ENCODE measurements at places on chromosomes 16 and 17.

DNA sequence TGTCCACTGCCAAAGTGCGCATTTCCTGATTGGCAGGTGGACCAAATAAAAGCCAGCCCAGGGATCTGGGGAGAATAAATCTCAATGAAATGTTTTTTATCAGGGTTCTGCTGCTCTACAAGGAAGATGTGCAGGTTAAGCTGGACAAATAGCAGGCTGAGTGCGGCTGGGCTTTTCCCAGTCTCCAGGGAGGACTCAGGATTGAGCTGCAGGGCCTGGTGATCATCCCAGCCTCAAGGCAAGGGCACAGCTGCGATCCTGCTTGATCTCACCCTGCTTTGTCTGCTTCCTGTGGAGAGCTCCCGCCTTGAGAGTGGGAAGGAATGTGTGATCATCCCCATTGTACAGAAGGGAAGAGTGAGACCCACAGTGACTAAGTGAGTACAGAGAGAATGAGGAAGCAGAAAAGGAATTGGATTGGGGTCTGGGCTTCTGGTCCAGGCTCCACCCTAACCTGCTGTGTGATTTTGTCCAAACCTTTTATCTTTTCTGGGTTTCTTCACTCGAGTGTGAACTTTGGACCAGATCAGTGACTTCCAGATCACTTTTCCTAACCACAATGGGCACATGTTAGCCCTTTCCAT, 75.3 kb upstream of the CRHR1 start:
- DNase-seq = no peak

GRCh38 chr16:10594312-10594950, 14.0 kb upstream of the EMP2 start:
- no peak for DNase-seq

- DNase-seq = no peak
Measured at GRCh38 chr17:79574108-79574507, 36.7 kb downstream of the RBFOX3 start.

DNA sequence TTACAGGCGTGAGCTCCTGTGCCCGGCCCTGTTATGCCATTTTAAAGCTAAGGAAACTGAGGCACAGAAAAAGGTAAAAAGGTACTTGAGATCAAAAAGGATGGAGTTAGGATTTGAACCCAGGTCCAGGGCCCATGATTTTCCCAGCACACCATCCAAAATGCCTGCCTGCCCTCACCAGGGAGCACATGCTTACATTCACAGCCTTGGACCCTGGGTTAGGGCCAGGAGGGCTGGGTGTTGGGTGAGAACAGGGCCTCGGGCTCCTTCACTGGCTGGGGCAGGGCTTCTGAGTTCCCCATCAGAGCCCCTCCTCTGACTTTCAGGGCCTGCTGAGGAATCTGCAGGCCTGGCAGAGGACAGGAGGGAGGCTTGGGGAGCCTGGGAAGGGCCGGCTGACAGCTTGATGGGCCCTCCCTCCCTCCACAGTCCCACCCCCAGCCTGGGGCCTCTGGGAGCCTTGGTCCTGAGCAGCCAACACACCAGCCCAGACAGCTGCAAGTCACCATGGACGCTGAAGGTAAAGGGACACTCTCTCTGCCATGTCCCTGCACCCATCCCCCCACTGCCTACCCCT, at the start of gene QPRT:
QPRT (plus strand) TSS at position 490 of the 577 bp plus-strand sequence; CDS start at position 508, 18 bp downstream.
- no peak for DNase-seq

DNA sequence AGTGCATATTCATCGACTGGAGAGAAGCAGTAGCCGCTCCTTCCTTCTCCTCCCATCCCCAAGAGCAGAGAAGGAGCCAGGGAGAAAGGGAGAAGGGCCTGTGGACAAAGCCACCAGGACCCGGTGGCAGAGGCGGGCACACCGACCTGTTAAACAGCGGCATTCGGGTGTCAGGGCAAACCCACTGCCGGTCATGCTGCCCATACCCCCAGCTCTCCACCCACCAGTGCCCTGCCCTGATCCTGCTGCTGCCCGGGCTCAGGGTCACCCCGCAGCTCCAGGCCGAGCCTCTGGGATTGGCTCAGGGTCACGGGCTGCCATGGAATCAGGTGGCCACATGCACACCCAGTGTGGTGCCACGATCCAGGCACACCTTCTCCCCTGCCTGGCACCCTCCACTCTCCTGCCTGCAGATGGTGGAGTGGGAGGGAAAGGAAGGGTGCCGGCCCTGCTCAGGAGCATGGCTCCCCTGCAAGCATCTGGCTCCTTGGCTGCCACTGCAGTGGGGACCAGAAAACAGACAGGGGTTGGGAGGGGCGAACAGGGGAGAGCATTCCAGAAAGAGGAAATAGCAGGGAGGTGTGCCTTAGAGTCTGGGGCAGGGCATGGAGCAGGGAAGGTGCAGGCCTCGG, 18.3 kb upstream of the RASD1 start:
- DNase-seq = no peak

- DNase-seq = no peak
Measured at GRCh38 chr16:10039220-10040096, 142.8 kb downstream of the GRIN2A start.

DNA sequence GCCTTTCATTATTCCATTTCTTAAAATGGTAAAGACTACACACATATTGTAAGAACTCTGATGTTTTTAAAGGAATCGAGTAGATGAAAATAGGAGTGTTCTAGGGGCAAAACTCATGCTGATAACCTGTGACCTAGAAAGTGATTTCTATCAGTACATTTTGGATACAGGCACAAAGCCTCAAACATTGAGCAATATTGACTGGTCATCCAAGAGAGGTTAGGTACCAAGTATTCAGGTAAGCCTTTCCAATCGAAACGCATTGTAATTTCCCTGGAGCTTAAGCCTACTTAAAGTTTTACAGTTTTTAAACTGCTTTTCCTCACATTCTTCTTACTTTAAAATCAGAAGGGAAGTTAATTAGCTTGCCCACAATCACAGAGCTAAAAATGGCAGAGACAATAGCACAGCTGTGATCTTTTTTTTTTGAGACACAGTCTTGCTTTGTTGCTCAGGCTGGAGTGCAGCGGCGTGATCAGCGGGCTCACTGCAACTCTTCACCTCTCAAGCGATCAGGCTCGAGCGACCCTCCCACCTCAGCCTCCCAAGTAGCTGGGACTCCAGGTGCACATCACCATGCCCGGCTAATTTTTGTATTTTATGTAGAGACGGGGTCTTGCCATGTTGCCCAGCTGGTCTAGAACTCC, 3.3 kb downstream of the GOT2 start:
- DNase-seq = no peak

- no peak for DNase-seq
Measured at GRCh38 chr16:85824161-85825135, 25.0 kb downstream of the COX4I1 start.

DNA sequence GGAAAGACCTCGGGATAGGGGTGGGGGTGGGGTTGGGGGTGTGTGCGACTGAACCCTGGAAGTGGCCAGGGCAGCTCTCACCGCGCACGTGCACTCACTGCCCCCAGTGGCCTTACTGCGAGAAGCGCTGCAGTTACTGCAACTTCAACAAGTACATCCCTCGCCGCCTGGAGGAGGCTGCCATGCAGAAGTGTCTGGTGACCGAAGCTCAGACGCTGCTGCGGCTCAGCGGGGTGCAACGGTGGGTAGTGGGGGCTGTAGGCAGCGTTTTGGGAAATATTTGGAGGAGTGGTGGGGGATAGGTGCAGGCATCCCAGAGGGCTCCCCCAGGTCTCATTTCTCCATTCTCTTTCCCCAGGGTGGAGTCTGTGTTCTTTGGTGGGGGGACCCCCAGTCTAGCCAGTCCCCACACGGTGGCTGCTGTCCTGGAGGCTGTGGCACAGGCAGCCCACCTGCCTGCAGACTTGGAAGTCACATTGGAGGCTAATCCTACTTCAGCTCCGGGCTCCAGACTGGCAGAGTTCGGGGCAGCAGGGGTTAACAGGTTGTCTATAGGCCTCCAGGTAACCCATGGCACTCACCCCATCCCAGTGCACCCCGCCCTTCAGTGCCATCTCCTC, 972 bp downstream of the RSAD1 start:
- DNase-seq = no peak

DNA sequence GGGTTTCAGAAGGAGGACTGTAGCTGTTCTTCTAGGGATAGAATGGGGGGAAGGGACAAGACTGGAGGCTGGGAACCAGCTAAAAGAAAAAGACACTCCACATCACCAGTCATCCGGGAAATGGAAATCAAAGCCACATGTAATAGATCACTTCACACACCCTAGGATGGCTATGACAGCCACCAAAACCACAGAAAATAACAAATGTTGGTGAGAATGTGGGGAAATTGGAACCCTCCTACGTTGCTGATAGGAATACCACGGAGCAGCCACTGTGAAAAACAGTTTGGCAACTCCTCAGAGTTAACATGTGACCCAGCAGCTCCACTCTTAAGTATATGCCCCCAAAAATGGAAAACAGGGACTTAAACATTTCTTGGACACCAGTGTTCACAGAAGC, 2.3 kb downstream of the TLE7 start:
- no peak for DNase-seq

DNA sequence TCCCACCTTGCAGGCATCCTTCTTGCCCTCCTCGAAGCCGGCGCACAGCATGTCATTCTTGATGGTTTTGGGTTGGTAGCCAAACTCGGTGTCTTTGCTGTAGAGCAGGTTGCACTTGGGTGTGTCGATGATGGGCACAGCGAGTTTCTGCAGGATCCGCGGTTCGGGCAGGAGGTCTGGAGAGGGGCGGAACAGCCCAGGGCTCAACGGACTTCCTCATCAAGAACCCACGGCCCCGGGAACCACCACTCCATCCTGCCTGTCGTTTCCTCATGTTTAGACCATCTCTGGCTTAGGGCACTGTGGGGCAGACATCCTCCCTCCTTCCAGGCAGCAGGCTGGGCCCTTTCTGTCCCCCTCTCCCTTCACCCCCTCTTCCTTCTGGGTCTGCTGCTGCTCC, 6.5 kb downstream of the PRSS27 start:
- no peak for DNase-seq

DNA sequence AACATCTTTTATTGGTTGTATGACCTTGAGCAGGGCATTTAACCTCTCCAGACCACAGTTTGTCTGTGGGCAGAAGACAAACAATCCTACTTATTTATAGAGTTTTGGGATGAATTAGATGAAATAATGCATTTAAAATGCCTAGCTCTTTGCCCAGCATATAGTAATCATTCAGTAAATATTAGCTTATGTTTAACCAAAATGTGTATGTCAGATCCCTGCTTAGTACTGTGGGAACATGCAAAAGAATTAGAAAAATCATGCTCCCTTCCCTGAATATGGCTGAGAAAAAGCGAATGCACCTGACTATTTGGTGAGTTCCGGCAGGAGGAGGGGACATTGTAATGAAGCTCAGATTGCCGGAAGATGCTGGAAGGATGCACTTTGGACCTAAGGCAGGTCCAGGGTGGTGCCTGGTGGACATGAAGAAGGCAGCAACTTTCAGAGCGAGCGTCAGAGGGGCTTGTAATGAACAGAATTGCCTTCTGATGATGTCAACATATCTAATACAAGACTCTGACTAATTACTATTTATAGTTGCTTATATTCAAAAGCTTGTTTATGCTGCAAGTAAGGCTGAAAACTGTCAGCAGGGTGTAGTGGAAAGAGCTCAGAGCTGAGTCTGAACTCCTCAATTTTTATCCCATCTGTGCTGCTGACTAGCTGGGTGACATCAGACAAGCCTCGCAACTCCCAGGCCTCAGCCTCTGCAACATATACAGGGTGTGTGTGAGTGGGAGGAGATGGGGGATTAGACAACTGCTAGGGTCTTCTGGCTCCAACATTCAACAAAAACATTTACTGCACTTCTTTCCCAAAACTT, 221.2 kb downstream of the PRKCA start:
- DNase-seq = no peak

GRCh38 chr16:8923199-8923598, 40.5 kb downstream of the USP7 start:
- no peak for DNase-seq

DNA sequence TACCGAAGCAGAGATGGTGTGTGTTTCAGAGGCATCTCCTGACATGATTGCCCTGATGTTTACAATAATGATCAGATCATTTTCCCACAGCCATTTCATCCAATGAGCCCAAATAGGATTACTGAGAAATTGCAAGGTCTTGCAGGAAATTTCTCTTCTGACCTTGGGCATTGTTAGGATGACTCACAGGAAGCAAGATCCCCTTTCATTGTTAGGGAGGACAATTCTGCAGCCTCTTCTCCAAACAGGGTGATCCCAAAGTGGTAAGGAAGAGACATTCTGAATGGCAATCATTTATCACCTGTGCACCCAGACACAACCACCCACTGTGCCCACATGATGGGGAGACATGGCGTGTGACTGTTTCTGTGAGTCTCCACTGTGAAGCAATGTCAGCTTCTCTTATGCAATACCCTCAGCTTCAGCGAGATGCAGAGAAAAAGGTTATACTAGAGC, 306.7 kb upstream of the XYLT1 start:
- DNase-seq = no peak

GRCh38 chr16:90048347-90048722, 28.8 kb downstream of the PRDM7 start:
- DNase-seq = no peak

DNA sequence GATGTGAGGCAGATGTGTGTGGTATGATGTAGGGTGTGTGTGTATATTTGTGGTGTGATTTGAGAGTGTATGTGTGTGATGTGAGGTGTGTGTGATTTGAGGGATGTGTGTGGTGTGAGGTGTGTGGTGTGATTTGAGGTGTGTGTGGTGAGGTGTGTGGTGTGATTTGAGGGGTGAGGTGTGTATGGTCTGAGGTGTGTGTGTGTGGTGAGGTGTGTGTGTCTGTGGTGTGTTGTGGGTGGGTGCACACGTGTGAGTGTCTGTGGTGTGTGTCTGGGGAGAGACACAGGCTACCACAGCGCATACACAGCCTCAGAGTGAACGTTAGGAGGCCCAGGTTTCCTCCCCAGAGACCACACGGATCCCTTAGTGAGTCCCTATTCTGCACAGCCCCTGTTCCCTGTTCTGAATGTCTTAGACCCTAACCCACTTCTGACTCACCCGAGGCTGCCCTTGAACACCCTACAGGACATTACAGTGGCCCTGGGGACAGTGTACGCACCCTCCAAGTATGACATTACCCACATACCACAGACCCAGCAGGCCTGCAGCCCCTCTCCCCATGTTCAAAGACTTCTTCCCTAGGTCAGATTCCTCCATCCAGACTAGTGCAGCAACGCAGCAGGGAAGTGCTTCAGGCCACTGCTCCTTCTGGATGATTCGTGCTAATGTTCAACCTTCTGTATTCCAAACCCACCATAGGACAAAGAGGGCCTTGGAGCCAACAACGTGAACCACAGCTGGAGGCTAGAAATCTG, 3.5 kb upstream of the RAB37 start:
- no peak for DNase-seq

GRCh38 chr16:7419441-7419840, 86.8 kb downstream of the RBFOX1 start:
- DNase-seq = no peak

GRCh38 chr16:9062301-9062700, 29.1 kb upstream of the HAPSTR1 start:
- DNase-seq = no peak

- no peak for DNase-seq
Measured at GRCh38 chr16:63422715-63423114, 1386.5 kb upstream of the CDH8 start.

GRCh38 chr17:14294876-14295275, 6.0 kb upstream of the HS3ST3B1 start:
- DNase-seq = no peak

Measured in GM04503 (cell line).